ENCODE measurements at places on chromosomes 3 and 15.

DNA sequence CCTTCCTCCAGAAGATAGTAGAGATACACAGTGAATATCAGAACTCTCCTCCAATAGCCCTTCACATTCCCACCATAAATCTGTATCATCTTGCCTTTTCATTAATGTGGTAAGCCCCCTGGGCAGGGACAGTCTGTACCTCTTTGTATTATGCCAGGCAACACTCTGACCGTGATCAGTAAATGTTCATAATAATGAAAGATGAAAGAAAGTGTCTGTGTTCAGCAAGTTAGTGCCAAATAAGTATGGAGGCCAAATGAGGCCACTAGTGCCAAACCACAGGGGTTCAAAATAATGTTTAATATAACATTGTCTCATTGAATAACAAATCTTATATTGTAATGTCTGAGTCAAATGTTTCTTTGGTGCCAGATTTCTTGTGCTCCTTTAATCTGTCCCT is 104.3 kb downstream of the CMSS1 start:
- no peak for DNase-seq

DNA sequence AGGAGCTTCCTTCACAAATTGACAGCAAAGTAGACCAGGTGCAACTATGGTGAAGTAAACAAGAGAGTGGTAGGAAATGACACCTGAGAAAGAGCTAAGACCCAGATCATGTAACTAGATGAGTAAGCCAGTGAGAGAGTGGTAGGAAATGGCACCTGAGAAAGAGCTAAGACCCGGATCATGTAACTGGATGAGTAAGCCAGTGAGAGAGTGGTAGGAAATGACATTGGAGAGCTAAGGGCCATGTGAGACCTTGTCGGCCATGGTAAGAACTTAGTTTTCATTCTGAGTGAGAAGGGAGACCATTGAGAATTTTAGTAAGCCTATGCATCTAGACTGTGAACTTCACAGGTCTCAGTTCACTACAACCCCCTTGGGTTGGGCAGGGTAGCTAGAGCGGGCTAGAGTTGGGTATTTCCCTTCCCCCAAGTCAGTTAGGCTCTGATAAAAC is 5.4 kb upstream of the SENP7 start:
- peak; percentile 50 for DNase-seq

DNA sequence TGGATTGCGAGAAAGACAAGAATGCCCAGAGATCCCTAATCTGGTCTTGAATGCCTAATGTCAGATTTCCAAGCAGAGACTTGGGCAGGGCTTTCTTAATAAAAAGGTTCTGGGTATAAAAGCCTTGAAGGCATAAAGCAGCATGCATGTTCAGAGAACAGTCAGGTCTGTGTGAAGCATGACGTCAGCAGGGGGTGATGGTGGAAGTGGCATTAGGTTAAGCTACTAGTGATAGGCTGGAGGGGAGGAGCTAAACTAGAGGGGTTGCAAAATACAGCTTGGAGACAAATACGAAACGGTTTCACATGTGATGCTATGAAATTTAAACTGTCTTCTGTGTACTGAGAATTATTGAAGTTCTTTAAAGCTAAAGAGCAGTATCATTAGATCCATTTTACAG is 125.6 kb downstream of the VPS8 start:
- no peak for DNase-seq

DNA sequence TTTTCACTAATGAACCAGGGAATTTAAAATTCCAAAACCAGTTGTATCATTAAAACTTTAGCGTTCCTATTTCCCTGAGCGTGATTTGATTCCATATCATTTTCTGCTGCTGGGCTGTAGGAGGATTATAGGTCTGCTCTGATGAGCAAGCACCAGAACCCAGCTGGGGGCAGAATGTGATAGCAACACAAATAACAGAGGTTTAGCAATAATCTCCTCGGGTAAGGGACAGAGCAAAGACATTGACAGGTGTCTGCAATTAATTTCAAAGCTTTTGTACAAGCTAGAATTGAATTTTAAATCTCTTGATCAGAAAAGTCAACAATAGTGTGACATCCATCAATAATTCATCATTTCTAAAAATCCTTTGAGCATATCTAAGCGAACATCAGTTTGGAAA is 163.4 kb upstream of the RAP2B start:
- DNase-seq: no peak

DNA sequence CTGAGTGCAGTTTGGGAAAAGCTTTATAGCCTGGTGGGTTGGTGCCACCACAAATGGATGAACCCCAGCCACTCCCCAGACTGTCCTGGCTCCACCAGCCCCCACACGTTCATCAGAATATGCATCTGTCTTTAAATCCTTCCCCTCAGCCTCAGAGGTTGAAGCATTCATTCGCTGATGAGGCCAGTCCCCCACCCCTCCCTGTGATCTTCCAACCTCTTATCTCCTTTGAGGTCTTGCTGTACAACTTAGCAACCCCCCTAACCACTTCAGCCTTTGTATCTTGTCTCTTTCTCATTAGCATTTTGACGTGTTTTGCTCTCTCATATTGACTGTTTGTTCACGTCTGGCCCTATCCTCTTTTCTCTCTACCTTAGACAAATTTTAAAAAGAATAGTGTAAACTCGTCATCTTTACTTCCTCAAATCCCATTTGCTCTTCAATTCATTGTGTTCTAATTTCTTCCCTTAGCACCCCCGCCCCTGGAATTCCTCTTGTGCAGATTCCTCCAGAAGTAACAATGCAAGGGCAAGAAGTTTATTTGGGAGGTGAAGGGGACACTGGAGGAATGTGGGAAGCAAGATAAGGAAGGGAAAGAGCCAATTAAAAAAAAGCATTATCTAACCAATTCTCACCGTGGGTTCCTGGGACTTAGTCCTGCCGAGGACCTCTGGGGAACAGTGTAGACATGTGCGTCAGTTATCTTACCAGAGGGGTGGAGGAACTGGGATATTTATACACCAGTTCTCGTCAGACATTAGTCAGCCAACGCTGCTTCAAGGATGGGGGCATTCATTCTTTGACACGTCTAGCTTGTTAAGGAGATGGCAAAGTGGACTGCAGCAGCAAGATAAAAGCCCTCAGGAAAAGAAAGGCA is 38.6 kb downstream of the MOBP start:
- DNase-seq: no peak

Measured in activated CD4-positive, alpha-beta T cell treated with anti-CD3 and anti-CD28 coated beads for 48 hours (primary cell).